ENCODE measurements at places on chromosomes 1 and 21.
A peak's percentile ranks its signal among the peaks of the same experiment; 100 is the strongest.

DNA sequence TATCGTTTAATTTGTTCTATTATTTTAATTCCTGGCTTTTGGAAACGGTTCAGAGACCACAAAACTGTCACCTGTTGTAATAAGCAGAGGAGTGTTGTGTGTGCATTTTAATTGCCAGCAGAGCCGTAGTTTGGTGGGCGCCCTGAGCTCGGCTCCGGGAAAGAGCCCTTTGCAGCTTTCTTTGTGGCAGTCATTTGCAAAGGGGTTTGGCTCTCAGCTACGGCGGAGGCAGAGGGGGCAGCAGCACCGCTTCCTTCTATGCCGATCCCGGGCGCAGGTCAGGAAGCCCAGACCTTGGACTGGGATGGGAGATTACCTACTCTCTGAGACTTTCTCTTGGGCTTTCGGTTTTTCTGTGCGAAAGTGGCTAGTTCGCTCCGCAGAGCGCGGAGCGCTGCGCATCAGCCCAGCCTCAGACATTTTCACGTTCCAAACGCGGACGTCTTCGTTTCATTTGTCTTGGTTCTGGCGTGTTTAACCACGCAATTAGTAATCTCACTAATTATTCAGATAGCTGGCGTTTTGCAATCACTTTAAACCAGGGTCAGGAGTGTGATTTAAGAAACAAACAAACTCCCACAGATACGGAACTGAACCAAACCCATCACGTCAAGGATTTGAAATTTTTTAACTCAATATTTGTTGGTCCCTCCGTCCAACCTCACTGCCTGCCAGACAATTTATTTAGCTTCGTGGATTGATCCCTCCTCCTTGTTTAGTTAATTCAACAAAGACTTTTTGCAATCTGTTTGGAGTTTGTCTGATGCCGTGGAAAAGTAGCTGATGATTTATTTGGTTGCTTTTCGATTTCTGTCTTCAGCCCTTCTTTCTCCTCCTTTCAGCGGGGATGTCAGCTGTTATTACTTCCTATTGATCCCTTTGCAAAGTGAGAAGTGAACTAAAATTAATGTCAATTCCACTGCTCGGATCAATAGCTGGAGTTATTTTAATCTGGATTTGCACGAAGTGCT, 3.9 kb downstream of the RNF220 start:
- no peak for DNase-seq

DNA sequence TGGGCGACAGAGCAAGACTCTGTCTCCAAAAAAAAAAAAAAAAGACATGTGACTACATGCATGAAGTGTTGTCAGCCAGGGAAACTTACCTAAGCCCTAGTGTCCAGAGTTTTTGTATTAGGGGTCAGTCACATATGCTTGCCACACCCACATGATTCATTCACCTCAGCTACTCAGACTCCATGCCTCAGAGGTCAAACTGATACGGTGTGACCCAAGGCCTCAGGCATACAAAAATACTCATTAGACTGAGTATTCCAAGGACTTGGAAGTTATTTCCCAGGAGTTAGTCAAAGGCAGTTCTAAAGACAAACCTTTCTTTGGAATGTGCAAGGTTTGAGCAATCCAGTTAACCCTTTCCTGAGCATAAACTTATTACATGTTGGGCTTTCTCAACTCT, 6.3 kb upstream of the TRIM33 start:
- DNase-seq, result no peak

DNA sequence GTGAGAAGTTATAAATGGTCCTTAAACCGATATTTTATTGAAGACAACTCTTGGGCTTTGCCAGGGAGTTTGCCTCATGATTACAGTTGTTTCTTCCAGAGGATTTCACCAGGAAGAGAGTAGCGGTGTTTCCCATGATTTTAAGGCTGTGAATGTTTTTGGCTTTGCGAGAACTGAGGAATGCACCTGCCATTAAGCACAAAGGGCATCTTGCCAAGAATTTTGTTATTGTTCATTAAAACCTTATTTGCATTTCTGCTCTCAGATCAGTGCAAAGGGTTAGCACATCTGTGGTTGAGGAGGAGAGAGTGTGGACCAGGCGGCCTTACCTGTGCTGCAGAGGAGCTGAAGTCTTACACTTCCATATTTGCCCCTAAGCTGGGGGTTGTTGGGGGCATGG, 13.8 kb downstream of the CNIH3 start:
- DNase-seq, result no peak

GRCh38 chr1:9529190-9529589, 10.1 kb upstream of the SLC25A33 start:
- DNase-seq, result peak; percentile 21

- DNase-seq, result no peak
Measured at GRCh38 chr1:92352856-92353255, 54.0 kb downstream of the RPAP2 start.

GRCh38 chr1:156643778-156644092, 1.8 kb downstream of the BCAN start:
- no peak for DNase-seq

- no peak for DNase-seq
Measured at GRCh38 chr1:60035921-60036320, 37.6 kb downstream of the C1orf87 start.

- DNase-seq, result no peak
Measured at GRCh38 chr1:202804126-202804525, 4.1 kb downstream of the KDM5B start.

Data from AG10803 (cell line).